Kidney (tissue), 22 donors: ENCODE measurements at places on chromosomes 13 and 19. TPM values are rescaled to one million over a fixed set of nuclear protein-coding genes. Genes with fewer than 3 reads are reported as not detected.

GRCh38 chr19:45421947-45422498 lies 1.7 kb downstream of the ERCC1 start:
- no peak for DNase-seq

- no peak for DNase-seq
These were observed 8.7 kb upstream of the SMG9 start for GRCh38 chr19:43763473-43763939.

DPF1 gene
- not detected for total RNA-seq

HPN gene
- total RNA-seq, result 134 TPM

IL11 gene
- total RNA-seq, result 0.47 TPM

DNA sequence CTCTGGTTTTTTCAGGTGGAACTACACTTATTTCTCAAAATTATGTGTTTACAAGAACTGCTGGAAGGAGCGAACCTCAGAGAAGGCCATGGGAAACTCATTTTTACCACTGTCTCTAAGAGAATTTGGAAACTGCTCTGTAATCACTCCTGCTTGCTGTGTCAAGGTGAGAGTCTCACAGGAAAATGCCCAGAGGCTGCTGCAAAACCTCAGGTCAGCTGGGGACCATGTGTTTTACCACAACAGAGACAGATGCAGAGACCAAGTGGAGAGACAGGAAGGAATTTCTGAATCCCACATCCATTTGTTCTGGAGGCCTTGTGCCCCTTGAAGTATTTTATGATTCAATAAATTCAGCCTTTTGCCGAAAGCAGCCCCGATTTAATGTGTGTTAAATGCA lies 743.8 kb upstream of the SLC10A2 start:
- no peak for DNase-seq

- DNase-seq, result no peak
These were observed 667 bp upstream of the MBNL2 start for GRCh38 chr13:97221466-97221865.

LRRC63 gene
- total RNA-seq, result 0.31 TPM

- DNase-seq, result no peak
These were observed 117.5 kb downstream of the POU4F1 start for GRCh38 chr13:78485803-78486202.

GRCh38 chr13:67493835-67494234 lies 263.7 kb upstream of the PCDH9 start:
- DNase-seq, result no peak

- DNase-seq, result peak; percentile 75
These were observed at the start of gene PALM for GRCh38 chr19:708154-709143. PALM (plus strand) TSS chr19:708935; CDS start chr19:709147, 212 bp downstream.

DNA sequence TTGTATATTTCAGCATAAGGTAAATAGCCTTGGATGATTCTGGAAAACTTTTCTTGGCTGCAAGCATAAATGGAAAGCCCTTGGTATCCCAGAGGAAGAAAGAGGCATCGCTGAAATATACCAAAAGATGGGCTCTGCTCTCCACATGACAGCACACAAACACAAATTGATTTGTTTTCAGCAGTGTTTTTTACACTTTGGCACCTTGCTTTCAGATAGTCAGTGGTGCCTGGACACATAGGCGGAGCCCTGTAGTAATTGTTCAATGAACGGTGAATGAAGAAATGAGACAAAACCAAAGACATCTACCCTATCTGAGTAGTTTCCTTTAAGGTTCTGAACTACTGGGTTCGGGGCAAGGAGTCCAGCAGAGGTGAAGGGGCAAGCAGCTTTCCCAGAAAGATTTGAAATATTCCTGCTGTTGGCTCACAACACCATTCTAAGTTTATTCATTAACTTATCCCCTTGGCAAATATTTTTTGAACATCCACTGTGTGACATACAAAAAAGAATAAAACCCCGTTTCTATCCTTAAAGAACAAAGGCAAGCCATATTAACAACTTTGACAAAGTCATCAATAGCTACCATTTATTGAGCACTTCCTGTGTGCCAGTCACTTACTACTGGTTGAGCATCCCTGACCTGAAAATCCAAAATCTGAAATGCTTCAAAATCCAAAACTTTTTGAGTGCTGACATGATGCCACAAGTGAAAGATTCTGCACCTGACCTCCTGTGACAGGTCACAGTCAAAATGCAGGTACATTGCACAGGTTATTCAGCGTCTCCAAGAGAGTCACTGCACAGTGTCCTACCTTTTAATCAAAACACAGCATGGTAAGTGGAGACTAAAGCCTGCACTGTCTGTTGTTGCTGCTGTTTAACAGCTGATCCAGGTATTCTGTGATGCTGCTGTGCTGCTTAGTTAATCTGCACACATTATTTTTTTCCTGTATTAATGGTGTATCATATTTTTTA lies 238.1 kb downstream of the DCLK1 start:
- no peak for DNase-seq

DNA sequence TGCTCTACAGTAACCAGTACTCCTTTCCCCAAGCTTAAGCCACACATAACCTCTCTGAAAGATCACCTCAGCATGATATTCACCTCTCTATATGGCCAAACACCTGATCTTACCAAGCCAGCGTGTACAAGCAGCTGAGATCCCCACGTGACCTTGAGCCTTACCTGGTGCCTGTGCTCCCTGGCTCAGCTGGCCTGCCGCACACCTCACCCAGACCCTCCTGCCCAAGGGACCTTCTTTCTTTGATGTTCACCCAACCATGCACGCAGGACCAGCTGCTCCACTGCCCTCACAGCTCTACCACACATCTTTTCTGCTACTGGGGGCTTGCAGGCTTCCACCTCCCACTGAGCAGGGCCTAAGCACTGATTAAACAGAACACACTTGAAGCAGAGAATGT lies 9.0 kb downstream of the DHRS12 start:
- DNase-seq, result no peak

SMIM24 gene
- 49.8 TPM for total RNA-seq

DNA sequence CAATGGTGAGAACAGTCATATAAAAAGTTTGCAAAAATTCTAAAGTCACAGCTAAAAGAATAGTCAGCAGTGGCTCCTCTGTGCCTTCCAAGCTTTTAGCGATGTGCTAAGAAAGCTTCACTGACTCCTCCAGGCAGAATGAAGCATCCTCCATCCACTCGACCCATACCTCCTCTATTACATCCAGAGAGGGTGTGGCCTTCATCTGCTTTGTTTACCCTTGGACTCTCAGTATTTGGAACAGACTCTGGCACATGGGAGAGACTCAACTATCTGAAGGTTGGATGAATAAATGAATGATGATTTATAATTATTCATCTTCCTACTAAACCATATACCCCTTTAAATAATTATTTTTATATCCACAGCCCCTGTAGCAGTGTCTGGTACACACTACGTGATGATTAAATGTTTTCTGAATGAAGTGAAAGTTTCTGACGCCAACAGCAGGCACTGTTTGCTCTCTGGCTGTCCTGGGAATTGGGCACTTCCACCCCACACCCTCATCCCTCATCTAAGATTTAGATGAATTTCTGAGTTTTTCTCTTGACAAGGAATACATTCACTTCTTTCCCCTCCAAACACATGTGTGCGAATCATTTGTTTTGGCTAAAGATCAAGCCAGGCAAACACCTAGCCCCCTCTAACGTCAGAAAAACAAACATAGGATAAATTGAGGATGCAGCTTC lies 93.9 kb downstream of the NUFIP1 start:
- DNase-seq, result no peak

DNA sequence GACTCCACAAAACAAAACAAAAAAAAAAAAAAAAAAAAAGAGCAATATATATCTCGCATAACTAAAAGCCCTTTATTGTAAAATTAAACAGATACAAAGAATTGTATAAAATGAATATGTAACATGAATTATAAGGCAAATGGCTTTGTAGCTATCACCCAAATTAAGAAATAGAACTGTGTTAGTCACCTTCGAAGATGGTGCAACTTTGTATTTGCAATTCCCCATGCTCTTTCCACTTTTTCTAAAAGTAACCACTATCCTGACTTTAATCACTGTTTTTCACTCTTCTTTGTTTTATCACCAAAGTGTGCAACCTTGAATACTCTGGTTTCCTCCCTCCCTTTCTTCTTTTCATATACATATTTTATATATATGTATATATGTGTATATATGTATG lies 57.1 kb upstream of the HTR2A start:
- DNase-seq, result no peak

- no peak for DNase-seq
These were observed 10.6 kb upstream of the HAUS5 start for GRCh38 chr19:35601971-35602370.

MRPL34 gene
- total RNA-seq, result 59.3 TPM

GJB2 gene
- 5.0 TPM for total RNA-seq

TMEM238 gene
- 24.3 TPM for total RNA-seq

- DNase-seq, result no peak
These were observed 15.5 kb upstream of the CYP4F2 start for GRCh38 chr19:15913384-15913783.

ZNF578 gene
- 3.7 TPM for total RNA-seq

PNMA8B gene
- 1.3 TPM for total RNA-seq

- DNase-seq, result peak; percentile 79
These were observed 2.4 kb downstream of the TIMM13 start for GRCh38 chr19:2424686-2425621.

DNA sequence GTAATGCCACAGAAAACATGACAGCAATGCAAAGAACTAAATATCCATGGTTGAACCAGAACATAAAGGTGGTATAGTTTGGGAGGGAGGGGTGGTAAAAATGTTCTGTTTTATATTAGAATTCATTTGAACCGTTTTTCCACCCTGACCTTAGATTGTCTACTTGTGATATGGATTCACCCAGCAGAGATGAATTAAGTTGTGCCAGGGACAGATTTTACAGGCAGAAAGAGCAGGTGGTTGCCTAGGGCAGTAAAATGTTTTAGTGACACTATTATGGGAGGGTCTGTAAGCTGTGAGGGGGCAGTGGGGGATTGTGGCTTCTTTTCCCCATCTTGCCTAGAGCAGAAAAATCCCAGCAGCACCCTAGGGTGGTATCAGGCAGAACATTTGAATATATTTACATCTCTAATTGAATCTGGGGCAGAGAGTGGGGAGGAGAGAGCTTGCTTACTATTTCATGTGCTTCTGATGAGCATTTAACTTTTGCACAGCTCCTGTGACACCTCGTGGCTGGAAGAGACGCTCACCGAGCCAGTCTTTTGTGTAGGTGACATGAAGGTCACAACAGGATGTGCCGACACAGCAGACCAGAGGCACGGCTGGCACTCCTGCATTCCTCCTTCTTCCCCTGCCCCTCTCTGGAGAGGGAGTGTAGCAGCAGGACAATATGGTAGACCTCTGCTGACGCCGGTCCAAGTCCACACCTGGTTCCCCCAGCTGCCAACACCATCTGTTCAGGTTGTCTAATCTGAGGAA lies 452.3 kb downstream of the IRS2 start:
- no peak for DNase-seq

- no peak for DNase-seq
These were observed 111.0 kb upstream of the MCF2L start for GRCh38 chr13:112857914-112858490.

GRCh38 chr19:50449236-50449899 lies 16.7 kb downstream of the MYBPC2 start:
- no peak for DNase-seq

GRCh38 chr19:34269968-34270621 lies 15.7 kb downstream of the GARRE1 start:
- DNase-seq, result peak; percentile 95

DNA sequence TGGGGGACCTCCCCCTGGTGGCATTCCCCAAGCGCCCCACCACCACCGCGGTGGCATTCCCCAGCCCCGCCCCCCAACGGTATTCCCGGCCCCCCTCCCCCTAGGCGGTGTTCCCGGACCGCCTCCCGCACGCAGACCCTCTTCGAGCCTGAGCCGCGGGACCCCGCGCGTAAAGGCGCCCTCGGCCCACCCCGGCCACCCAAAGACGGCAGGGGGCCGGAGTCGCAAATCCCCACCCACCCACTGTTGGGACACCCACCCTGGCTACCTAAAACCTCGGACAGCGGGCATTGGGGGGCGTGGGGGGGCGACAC lies 22.4 kb downstream of the OLFM2 start:
- DNase-seq, result peak; percentile 66

LRCH1 gene
- total RNA-seq, result 39.0 TPM

- no peak for DNase-seq
These were observed 22.1 kb downstream of the ADGRL1 start for GRCh38 chr19:14183741-14184350.

- DNase-seq, result no peak
These were observed 36.7 kb downstream of the MBNL2 start for GRCh38 chr13:97258801-97259200.

DNA sequence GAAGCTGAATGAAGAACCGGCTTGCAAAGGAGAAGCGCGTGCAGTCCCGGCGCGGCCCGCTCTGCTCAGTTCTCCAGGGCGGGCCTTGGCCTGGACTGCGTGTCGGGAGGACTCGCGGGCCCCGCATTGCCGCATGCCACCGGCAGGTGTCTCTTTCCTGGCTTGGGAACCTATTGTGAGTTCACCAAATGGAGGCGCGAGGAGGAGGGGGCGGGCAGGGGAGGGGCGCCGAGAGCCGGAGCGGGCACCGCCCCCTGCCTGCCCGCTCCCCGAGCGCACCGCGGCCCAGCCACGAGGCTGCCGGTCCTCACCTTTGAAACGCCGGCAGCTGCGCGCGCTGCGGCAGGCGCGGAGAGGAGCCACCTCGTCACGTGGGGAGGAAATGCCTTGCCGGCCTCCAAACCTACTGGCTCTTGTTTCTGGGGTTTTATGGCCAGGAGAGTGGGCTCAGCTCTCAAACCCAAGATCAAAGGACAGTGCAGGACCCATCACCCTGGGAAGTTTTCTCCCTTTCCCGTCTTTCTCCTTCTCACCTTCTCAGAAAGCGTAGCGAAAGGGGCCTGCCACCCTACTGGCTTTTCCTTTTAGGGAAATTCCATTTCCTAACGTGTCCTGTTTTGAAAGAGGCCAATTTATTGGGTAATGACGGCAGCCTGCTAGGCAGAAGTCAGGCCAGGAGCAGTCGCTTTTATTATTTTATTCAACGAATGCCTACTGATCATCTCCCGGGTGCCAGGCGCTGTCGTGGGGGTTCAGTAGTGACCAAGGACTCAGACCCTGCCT lies 13.8 kb upstream of the UBE2L5 start:
- DNase-seq, result peak; percentile 97

DNA sequence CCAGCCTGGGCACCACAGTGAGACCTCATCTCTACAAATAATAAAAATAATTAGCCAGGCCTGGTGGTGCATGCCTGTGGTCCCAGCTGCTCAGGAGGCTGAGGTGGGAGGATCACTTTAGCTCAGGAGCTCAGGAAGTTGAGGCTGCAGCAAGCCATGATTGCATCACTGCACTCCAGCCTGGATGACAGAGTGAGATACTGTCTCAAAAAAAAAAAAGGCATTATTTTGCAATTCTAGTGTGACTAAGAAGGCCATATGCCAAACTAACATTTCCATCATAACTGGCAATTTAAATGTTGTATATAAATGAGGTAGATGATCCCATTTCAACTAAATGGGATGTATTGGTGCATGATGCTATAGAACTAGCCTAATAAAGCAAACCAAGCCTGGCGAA lies 632.8 kb upstream of the KLF12 start:
- no peak for DNase-seq

DNA sequence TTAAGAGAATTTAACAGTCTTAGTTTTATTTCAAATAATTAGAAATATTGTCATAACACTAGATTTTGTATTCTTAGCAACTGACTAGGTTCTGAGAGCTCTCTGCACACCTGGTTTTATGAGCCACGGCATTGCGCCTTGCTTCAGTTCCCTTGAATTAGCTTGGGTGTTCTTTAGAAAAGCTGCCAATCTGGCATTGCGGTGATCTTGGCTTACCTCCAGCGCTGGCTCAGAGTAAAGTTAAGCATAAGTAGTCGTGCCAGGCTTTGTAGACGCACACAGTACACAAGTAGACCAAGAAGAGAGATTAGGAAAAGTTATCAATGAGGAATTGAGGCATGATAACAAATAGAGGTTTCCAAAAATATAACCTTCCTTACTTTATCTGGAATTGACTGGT lies 45.7 kb downstream of the TPP2 start:
- DNase-seq, result no peak

LGALS4 gene
- total RNA-seq, result 12.2 TPM
